Stimulated activated CD4-positive, alpha-beta T cell treated with anti-CD3 and anti-CD28 coated beads, Interleukin-1b, Interleukin-23, amount 100 ng/mL, for 1 hour (primary cell): ENCODE measurements at places on chromosomes 7 and 10.

GRCh38 chr7:19410691-19411090 lies 265.5 kb upstream of the FERD3L start:
- DNase-seq, result no peak

DNA sequence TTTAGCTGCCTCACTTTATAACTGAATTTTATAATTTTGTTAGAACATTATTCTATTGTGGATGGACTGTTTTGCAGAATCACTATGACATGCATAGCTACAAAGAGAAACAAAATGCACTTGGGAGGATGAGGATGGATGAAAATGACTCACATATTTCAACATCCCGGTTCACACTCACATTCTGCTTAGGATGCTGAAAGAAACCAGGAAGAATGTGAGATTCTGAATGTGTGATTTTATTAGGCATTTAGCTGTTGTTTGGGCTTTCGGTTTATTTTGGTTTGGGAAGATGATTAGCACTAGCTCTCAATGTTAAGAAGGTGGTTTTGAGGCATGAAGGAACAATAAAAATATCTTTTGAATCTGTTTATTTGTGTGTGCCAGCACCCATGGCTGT lies 235.5 kb downstream of the SEMA3E start:
- no peak for DNase-seq

DNA sequence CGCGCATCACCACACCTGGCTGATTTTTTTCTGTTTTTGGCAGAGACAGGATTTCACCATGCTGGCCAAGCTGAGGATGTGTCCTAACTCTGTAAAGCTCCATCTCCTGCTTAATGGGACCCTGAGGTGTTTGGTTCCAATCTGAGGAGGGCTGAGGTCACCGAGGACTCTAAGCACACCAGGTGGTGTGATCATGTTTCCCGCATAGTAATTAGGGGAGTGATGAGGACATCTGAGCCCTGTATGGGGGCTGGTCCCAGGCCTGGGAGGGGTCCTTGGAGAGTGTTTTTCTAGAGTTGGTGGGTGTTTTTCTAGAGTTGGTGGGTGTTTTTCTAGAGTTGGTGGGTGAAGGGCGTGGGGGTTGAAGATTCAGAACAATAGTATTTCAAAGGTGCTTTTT lies 3.0 kb upstream of the ABHD11 start:
- no peak for DNase-seq

DNA sequence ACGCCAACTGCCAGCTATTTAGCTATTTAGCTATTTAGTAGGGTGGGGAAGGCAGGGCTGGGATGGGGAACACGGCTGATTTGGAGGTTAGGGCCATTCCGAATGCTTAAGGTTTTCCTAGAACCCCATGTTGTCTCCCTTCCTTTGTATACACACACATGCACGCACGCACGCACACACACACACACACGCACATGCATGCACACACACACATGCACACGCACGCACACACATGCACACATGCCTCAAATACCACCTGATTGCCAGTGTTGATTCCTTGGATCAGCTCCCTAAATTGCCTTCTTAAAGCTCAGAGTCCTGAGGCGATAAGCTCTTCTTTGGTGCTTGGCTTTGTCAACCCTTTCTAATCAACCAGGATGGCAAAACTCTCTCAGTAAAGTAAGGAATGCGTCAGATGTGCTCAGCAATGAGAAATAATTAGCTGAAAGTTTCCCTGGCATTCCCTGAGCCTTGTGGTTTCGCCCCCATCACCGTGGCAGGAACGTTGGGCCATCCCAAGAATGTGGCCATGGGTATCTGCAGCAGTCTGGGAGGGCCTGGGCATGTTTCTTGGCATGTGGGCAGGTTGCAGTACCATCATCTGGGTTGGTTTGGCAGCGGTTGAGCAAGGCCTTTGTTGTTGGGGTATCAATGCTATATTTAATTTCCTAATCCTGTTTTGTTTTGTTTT lies 305.6 kb downstream of the LRMDA start:
- no peak for DNase-seq

GRCh38 chr7:149586646-149587645 lies 89.3 kb upstream of the ZNF746 start:
- DNase-seq, result no peak

DNA sequence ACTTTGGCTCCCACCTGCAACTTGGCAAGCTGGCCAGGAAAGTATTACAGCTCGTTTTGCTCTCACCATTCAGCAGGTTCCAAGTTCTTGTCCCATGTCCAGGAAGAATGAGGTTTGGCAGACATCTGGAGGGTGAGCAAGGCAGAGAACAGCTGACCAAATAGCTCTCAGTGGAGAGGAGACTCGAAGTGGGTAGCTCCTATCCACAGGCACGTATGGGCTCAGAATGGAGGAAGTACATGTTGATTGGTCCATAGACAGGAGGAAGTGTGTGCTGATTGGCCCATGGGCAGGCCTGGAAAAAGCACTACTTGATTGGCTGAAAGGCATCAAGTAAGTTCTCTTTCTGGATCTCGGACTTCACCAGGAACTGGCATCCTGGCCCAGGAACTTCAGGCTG lies 3.0 kb upstream of the NCAPG2 start:
- DNase-seq, result no peak

DNA sequence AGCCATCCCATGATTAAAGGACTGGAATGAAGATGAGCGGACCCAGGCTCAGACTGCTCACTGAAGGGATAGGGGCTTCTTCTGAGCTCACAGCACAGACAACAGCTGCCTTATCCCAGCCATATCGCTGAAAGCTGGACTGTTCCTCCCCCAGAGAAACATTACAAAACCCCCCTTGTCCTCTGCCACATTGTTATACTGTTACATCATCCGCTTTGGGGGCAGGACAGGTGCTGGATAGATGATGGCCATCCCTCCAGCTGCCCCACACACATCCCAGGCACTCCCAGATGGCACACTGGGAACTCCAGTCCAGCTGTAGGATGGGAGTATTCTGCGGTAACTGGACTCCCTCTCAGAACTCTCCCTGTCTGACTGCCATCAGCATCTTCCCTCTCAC lies 58.7 kb upstream of the BTRC start:
- DNase-seq, result no peak

- no peak for DNase-seq
Measured at GRCh38 chr10:21138769-21139340, 241.7 kb upstream of the NEBL start.

DNA sequence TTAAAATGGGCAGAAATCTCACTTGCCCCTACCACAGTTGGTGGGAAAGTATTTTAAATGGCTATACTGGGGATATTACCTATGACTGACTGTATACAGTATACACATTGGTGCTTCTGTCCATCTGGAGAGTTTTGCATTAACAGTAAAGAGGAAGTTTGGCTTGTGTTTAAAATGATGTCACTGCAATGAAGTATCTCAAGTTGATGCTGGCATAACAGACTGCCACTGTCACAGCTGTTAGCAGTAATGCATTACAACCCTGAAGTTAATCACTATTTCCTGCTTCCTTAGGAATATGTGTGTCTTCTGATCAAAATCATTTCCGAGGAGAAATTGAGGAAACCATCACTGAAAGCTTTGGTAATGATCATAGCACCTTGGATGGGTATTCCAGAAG lies 1.9 kb downstream of the DKK1 start:
- no peak for DNase-seq

GRCh38 chr7:144854839-144855424 lies 19.1 kb upstream of the TPK1 start:
- DNase-seq, result no peak

DNA sequence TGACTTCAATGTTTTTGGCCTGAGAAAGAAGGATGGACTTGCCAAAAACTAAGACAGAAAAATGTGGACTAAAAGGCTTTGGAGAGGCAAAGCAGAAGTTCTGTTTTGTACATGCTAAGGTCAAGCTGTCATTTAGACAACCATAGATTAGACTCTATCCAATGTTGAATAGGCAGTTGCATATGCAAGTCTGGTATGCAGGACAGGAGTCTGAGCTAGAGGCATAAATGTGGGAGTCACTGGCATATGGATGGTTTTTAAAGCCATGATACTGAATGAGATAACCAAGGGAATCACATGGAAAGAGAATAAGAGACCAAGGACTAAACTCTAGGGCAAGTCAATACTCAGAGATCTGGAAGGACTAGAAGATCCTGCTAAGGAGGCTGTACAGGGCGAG lies 164.1 kb downstream of the LSM5 start:
- no peak for DNase-seq

DNA sequence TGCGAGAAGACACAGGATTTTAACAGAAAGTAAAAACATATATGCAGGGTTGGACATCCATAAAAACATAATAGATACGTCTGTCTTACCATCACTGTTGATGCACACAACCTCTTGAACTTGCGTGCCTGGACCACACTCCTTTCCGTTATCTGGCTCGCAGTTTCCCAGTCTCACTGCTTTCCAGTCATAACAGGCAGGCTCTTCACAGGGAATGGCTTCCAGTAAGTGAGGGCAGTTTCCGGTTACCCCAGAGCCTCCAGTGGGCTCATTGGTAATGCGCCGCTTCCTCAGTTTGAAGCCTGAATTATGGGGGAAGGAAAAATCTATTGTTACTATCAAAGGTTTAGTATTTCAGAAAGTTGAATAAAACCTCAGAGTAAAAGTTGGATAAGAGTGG lies 290.7 kb downstream of the THSD7A start:
- no peak for DNase-seq
